ENCODE measurements at places on chromosomes 3 and 15.

DNA sequence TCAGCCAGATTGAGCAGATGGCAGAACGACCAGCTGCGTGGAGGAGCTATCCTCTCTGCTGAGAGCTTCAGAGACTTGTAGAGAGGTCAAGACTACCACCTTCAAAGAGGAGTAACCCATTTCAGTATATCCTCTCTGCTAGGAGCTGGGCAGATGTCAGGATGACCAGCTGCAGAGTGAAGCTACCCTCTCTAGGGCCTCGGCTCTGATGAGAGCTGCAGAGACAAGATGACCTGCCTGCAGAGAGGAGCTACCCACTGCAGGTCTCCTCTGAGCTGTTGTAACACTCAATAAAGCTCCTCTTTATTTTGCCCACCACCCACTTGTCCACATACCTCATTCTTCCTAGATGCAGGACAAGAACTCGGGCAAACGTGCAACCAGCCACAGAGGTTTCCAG, 1522.7 kb downstream of the OTOL1 start:
- no peak for DNase-seq

GRCh38 chr15:56286213-56286612, 42.5 kb upstream of the RFX7 start:
- DNase-seq = no peak

DNA sequence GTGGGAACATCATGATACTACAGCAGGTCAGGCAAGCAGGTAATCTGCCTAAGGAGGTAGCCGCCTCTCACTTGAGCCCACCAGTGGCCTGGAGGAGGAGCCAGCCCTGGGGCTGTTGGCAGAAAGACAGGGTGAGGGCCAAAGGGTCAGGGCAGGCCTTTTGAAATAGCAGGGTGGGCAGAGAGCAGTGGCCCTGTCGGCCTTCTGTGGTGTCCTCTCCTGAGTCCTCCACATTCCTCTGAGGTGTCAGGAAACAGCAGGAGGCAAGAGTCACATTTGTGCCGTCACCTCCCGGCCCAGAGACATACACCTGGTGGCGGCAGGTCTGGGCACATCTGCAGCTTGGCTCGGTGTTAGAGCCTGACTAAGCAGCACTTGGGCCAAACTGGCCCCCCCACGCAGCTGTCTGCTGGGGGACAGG, 3.9 kb upstream of the BNC1 start:
- DNase-seq = no peak

- DNase-seq = no peak
Measured at GRCh38 chr3:185210621-185211142, 43.2 kb downstream of the EHHADH start.

GRCh38 chr15:77033417-77033728, 37.5 kb downstream of the TSPAN3 start:
- no peak for DNase-seq

GRCh38 chr3:193051314-193051713, 133.7 kb upstream of the MB21D2 start:
- no peak for DNase-seq

DNA sequence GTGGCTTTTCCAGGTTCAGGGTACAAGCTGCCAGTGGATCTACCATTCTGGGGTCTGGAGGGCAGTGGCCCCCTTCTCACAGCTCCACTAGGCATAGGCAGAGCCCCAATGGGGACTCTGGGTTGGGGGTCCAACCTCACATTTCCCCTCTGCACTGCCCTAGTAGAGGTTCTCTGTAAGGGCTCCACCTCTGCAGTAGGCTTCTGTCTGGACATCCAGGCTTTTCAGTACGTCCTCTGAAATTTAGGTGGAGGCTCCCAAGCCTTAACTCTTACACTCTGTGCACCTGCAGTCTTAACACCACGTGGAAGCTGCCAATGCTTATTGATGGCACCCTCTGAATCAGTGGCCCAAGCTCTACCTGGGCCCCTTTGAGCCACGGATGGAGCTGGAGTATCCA, 22.5 kb upstream of the TM4SF4 start:
- DNase-seq = no peak

DNA sequence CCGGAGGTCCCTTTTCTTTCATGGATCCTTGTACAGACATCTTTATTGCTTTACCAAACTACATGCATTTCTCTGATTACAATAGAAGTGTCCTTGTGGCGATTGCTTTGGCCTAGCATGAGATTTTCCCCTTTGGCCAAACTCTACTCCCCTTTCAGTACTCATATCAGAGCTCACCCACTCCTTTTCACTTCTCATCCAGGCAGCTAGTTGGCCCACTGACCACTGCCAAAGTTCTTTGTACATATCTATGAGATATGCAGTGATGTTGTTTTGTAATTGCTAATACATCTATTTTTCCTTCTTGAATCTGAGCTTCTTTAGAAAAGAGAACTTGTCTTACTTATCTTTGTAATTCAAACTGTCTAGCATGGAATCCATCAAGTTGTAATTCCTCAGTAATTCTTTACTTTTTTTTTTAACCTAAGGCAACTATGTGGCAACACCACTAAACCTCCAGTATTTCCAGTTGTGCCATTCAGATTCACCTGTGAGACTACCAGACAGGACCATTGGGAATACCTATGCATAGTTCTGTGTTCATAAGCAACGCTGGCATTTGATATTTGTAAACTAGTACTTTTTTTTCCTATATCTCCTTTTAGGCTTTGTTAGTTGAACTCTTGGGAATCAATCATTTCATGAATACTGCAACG, 39.2 kb downstream of the AADACL2 start:
- DNase-seq = no peak

- DNase-seq = no peak
Measured at GRCh38 chr3:4284865-4285264, 18.3 kb upstream of the SETMAR start.

DNA sequence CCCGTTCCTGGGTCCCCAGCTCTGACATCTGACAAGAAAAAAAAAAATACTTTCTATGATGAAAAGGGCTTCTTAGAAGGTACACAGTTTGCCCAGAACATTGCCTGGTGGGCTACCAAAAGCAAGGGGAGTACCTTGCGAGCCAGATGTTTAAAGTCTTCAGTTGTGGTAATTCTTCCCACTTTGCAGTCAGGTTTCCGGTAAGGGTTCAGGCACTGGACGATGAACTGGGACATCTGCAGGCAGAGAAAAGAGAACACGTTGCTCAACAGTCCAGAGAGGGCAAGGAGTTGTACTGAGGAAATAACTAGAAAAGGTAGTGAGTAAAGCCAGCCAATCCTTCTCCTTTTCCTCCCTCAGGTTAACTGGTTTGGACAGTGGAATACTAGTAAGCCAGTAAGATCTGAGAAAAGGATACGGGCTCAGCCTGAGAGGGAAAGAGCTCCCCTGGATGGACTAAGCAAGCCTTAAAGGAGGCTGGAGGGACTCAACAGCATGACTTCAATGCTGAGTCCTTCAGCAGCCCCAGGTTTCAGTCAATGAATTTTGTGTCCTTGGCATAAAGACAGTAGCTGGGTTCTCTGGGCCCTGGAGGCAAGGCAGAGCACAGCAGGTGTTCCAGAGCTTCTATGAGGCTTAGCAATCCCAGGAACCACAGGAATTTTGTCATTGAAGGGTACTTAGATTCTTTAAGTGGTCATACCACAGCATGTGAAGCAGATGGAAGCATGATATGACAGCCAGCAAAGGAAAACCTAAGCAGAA, 38.2 kb downstream of the NBEAL2 start:
- DNase-seq = no peak

DNA sequence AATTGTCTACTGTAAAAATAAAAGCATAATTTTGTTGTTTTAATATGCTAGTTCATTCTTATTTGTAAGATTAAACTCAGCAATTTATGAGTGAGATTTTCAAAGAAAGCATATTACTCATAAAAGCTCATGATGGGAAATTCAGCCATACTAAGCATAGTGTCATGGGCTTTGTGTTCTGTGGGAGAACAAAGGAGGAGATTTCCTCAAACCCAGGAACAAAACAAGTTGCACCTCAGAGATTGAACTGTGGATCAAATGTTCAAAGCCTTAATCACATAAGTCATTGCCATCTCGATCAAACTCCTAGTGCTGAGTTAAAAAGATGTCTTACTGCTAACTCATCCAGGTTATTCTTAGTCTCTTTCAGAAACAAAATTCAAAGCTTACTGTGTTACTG, 85.6 kb upstream of the PDZRN3 start:
- no peak for DNase-seq

- DNase-seq = no peak
Measured at GRCh38 chr3:33826206-33826605, 27.8 kb downstream of the PDCD6IP start.

GRCh38 chr15:29396176-29396811, 126.7 kb upstream of the NSMCE3 start:
- no peak for DNase-seq

GRCh38 chr3:107265526-107265925, 111.7 kb upstream of the CCDC54 start:
- DNase-seq = no peak

GRCh38 chr3:114441386-114441785, 147.6 kb downstream of the TIGIT start:
- no peak for DNase-seq

- no peak for DNase-seq
Measured at GRCh38 chr3:36362216-36362615, 18.1 kb upstream of the STAC start.

Data from GOT3 (cell line).